Mucosa of gallbladder (tissue), 1 donor: ENCODE measurements at places on chromosomes 7 and 10. TPM values are rescaled to one million over a fixed set of nuclear protein-coding genes. Genes with fewer than 3 reads are reported as not detected.

GRCh38 chr7:97846945-97847344 is 25.3 kb downstream of the ASNS start:
- DNase-seq: no peak

DNA sequence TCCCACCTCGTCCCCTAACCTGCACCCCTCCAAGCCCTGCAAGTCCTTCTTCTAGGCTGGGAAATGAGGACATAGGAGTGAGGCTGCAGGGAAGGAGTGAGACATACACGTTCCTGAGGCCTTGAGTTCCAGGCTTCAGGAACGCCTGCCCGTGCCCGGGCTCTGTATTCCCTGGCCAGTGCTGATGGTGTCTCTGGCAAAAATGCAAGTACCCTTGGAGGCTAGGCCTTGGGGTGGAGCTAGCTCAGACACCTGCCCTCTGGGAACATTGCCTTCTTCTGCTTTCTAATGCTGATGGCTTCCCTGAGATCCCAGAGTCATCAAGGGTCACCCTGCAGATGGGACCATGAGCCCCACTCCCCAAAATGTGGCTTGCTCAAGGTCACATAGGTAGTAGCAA is 76.0 kb downstream of the GRK5 start:
- no peak for DNase-seq

DNA sequence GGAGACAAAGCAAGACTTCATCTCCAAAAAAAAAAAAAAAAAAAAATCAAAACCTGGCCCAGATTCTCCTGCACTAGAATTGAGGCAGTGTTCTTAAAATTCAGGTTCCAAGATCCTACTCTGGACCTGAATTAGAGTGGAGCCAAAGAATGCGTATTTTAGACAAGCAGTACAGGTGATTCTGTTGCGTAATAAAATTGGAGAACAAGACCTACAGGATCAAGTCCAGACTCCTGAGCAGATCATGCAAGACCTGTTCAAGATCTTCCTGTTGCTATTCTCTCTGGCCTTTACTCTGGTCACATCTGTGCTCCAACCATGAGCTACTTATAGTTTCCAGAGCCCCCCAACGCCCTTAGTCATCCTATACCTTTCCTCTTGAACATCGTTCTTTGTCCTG is 51.5 kb upstream of the RSBN1L start:
- DNase-seq: no peak

DNA sequence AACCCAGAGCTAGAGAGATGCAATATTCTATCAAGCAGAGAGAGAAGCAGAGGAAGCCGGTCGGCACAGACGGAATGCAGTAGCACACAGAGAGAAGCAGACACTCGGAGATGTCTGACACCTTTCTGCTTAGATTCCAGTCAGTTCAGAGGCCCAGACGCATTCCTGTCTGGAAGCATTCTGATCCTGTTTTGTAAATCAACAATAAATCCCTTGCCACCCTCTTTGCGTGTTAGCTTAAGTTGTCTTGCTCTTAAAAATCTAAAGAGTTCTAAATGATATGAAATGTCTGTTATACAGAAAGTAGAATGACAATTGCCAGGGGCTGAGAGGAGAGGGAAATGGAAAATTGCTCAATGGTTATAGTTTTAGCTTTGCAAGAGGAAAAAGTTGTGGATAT is 27.4 kb upstream of the ATRNL1 start:
- DNase-seq: no peak

LIPN gene
- not detected for total RNA-seq

GRCh38 chr7:37671876-37672275 is 11.7 kb upstream of the GPR141 start:
- no peak for DNase-seq

ZPBP gene
- total RNA-seq: not detected

GRCh38 chr10:124279882-124280281 is 138.8 kb downstream of the OAT start:
- no peak for DNase-seq

GRCh38 chr10:95236068-95236903 is 42.2 kb downstream of the ACSM6 start:
- DNase-seq: no peak

DNA sequence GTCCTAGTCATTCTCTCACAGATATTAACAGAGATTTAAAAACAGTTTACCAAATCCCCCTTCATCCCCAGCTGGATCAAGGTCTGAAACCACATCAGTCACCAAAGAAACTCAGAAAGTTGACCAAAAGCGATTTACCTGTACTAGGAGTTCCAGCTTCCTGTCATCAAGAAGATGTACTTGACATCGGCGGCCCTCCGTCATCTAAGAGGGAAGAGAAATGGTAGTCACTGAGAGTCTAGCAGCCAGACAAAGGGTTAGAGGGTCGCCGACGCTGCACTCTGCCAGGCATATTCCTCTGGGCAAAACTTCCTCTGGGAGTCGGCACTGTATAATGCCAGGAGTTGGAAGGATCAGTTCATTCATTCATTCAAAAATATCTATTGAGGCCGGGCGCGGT is 271.9 kb downstream of the PRPF18 start:
- no peak for DNase-seq

- DNase-seq: no peak
These were observed at the start of gene ANKRD1 for GRCh38 chr10:90920986-90921666. Gene ANKRD1 (minus strand): TSS chr10:90921087. CDS start chr10:90921027, 60 bp downstream.

- DNase-seq: no peak
These were observed 189.7 kb downstream of the KIF20B start for GRCh38 chr10:89891006-89891535.

DNA sequence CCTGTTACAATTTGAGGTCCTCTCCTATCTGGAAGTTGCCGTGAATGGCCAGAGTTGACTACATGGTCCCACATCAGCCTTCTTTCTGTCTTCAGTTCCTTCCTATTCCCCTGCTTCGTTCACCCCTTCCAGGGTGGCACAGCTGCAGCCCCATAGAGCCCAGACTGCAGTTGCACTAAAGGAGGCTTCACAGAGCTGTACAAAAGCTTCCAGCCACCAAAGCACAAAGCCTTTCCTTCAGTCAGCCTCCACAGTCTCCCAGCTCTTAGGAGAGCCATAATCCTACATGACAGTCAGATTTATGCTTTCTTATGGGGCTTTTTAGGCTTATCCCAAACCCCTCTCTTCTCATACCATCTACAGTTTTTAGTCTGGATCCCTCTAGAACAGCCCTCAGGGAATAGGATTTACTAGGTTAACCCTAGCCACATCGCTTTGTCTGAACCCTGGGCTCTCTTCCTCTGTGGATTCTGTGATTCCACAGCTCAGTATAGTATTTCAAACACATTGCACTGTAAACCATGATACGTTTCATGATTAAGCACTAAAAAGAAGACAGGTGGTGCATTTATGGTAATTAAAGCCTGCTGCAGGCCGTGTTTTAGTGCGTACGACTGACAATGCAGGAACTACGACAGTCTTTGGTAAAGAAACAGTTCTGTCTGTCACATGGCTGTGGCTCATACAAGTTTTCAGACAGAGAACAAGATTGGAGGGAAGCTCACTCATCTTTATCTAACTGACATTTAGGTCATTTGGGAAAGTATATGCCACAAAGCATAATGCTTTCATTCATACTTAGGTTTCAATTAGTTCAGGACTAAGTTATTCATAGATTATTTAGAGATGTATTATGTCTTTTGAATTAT is 208.3 kb upstream of the KMT2E start:
- no peak for DNase-seq

- no peak for DNase-seq
These were observed 309.4 kb downstream of the RPS24 start for GRCh38 chr10:78342827-78343653.

TDRD1 gene
- total RNA-seq: 2.0 TPM

DNA sequence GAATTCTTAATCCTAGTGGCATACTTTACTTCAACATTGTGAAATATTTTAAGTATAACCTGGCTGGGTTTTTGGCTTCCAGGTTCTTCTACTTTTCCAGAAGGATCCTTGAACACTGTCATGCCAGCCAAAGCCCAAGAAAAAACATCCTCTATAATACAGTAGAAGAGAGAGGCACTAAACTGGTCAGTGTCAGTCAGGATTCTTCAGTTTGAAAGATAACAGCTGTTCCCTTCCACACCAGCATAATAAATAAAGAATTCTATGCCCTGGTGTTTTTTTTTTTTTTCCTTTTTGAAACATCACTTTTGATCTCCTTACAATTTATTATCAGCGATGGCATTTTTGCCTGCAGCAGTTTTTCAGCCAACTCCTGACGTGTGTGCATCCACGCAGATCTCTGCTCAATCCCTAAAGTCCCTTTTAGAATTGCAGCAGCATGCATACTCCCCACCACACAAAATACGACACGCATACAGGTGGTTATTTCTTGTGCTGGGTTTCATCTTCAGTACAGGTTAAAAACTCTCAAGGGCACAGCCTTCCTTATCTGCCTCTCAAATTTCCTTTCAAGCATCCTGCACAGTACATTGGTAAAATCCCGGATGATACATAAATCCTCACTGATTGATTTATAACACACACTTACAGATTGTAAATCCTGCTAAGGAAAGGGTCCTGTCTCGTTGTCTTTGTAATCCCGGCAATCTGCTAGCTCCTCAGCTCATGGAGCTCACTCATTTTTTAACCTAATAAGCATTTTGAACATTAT is 100.2 kb downstream of the TPK1 start:
- no peak for DNase-seq

DNA sequence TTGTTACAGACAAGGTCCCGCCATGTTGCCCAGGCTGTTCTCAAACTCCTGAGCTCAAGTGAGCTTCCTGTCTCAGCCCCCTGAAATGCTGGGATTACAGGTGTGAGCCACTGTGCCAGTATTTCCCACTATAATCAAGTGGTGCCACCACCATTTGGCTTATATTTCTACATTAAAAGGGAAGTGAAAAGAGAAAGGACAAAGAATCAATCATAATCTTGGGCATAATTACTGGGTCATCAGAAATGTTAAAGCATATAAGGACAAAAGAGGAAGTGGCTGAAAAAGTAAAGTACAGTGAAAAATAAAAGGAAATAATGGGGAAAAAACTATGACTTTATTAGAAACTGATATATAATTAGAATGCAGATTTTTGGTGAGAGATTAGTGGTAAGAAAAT is 25.7 kb upstream of the ENTPD1 start:
- DNase-seq: no peak

DNA sequence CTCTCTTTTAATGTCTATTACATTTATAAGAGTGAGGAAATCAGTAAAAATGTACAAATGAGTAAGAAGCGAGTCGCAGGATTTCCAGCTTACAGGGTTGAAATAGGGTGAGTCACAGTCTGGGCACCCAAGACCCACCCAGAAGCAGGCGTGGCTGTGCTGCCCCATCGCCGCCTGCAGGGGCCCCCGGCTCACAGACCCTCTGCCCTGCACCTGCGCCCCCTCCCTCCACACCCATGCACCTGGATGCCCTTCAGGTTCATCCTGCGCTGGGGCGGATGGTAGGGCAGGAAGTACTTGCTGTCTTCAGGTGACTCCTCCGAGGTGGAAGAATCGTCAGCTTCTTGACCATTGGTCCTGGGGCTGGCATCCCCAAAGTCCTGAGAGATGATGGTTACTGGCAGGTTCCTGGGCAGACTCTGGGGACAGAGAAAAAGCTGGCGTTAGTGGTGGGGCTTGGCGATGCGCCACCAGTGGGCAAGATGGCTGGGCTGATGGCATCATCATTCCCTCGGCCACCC is 90.2 kb upstream of the GNA12 start:
- DNase-seq: no peak

SPDYE9 gene
- total RNA-seq: not detected

DNA sequence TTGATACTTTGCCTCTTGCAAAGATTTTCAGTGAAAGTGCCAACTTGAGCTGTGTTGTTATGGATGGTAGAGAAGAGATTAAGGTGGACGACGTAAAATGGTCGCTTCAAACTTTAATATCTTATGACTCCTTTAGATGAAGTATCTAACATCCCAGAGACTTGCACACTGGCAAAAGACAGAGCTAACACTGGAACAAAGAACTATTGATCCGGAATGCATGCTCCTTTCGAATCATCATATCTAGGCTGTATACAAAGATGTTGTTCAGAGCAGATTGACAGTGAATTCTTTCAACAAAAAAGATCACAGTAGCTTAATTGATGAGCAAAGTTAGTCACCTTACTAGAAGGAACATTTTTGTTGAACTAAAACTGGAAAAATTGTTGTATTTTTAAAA is 592.7 kb downstream of the NXPH1 start:
- DNase-seq: no peak

IKZF1 gene
- 17.4 TPM for total RNA-seq

GRCh38 chr10:15378569-15378968 is 7.5 kb upstream of the FAM171A1 start:
- no peak for DNase-seq

NEUROG3 gene
- total RNA-seq: not detected

DNA sequence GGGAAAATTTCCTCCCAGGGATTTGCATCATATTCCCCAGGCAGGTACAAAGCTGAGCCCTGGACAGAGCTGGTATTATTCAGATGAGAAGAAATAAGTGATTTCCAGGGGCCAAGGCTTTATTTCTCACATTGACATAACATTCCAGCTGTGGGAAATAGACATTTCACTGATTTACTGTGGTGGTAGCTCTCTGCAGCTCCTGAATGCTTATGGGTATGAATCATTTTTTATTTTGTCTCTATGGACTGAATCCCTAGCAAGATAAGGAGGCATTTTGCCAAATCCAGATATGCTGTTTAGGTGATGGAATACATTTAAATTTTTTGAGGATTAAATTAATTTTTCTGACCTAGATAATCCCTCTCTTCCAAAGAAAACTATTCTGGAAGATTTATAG is 97.9 kb downstream of the MTPN start:
- DNase-seq: no peak

GRCh38 chr10:3065622-3066021 is 1.7 kb upstream of the PFKP start:
- no peak for DNase-seq

DNA sequence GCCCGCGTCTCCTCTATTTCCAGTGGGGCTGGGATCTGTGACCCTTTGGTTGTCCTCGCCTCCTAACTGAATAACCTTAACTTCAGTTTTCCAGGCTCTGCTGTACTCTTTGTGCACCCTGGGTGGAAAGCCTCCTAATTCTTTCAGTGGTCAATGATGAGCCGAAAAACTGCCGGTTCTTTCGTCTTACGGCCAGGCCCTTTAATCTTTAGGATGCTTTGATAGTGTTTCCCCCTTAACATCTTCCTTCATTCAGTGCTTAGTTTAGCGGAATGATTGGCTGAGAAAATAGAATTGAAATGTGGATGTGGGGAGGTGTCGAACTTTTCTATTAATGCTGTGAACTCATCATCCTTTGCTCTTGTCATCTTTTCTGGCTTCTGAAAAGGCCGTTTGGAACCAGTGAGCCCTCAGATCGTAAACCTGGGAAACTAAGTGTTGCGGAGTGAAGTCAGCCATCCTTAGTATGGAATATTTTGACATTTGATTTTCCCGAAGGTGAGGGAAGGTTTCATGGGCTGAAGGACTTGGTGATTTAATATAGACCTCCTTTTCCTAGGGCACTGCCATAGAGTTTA is 847 bp downstream of the GARS1 start:
- DNase-seq: no peak

MARVELD1 gene
- 37.8 TPM for total RNA-seq

GRCh38 chr7:132723506-132724081 is 147.3 kb upstream of the PLXNA4 start:
- DNase-seq: no peak

FAM131B gene
- 6.6 TPM for total RNA-seq

NCF1 gene
- 6.8 TPM for total RNA-seq

- no peak for DNase-seq
These were observed 2.8 kb downstream of the FAM20C start for GRCh38 chr7:195010-195829.

SLC39A12 gene
- not detected for total RNA-seq

TUBB8 gene
- total RNA-seq: not detected
